ENCODE measurements at places on chromosomes 3 and 15.
A peak's percentile ranks its signal among the peaks of the same experiment; 100 is the strongest.

GRCh38 chr3:177306252-177306651 lies 109.0 kb upstream of the TBL1XR1 start:
- DNase-seq = no peak

DNA sequence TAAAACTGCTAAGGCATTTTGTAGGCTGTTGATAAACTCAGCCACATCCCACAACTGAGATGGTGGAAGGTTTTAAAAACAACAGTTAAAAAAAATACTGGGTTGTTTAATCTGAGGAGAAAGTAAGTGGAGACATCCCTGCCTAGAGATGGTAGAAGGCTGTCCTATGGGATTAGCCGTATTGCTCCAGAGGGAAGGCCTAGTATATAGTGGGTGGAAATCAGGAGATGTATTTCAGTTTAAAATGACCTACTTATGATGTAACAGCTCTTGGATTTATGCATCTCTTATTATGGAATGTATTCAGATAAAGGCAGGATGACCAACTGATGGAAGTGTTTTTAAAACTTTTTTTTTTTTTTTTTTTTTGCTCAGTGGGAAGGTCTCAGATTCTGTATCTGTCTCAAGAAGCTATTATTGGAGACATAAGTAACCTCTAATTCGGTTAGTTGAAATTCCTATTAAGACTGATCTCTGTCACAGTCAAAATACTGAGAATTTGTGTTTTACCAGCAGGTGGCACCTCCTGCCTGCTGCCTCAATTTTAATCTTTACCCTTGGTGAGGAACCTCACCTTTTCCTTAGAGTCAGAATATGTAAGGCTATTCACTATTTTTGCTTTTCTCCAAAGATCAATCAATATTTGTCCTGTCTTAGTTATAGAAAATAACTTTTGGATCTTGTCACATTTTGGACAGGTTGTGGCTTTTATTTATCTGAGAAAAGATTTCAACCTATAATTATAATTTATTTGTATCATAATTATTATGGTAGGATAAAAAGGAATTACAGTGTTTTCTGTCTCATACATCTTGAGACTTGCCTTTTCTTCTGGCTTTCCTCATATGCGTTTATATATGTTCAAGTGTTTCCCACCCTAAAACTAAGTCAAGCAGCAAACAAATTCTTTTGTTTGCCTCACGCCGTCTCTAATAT lies 63.0 kb downstream of the VPS8 start:
- DNase-seq = peak; percentile 21

- no peak for DNase-seq
These were observed 449.3 kb downstream of the TAFA4 start for GRCh38 chr3:68483041-68483440.

GRCh38 chr3:15630646-15631350 lies 29.3 kb downstream of the BTD start:
- no peak for DNase-seq

- DNase-seq = no peak
These were observed 3.1 kb upstream of the CDV3 start for GRCh38 chr3:133570139-133570936.

DNA sequence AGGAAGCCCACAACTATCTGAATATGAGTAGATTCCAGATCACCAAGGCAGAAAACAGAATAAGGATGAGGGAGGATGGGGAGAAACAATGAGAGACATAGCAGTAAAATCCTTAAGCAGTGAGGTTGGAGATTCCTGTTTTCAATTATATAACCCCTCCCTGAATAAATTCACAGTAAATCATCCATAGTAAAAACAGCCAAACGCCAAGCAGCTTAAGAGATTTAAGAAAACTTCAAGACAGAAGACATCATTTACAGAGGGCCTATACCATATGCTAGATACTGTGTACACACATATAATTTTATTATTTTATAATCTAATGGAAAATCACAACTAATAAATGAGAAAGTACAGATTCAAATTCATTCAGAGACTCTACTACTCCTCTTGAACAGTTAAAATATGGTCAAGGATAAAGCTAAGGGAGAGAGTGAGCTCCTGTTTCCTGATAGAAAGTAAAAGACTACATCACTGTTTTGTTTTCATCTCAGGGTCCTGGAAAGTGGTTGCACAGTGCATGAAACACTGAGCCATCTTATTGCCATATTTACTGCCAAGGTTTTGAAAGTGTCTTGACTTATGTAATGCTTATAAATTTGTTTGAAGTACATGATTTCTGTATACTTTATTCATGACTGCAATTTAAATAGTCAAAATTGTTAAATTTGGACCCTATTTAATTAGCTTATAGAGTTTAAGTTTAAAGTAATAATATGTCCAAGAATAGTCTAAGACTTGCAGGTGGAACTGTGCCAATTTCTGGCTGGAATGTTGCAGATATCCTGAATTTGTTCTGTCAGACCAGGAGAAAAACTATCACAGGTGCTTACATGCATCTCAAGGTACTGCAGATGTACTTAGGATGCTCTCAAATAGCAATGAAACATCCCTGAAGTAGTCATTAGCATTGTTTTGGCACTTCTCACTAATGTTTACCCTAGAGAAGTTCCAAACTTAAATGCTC lies 141.4 kb downstream of the TBL1XR1 start:
- DNase-seq = no peak

DNA sequence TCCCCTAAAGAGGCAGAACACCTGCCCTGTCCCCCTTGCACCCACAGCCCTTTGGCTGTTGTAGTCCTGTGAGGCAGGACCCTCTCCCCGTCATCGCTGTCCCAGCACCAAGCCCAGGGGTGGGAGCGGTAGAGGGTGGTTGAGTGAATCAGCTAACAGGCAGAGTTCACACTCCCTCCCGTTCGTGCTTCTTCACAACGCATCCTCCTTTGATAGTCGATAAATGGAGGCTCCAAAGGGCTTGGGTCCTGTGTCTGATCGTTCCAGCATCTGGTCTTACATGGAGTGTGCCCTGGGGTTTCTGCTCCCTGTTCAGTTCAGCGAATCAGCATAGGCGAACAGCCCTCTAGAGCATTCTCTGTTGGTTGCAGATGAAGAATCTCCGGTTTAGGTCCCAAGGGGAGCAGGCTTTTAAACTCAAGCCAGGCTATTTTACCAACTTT lies 820 bp upstream of the HMCES start:
- no peak for DNase-seq

DNA sequence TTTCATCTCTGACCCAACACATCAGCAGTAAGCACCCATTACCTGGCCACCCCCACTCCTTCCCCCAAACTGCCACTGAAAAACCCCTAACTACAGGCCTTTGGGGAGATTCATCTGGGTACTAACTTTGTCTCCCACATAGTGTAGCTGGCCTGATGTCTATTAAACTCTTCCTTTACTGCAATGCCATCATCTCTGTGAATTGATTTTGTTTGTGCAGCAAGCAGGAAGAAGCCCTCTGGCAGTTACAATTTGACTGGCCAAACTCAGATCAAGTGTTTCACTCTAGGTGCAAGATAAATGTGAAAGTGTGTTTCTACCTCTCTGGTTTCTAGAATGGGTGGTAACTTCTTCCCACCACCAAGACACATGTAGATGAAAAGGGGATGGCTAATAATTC lies 26.7 kb upstream of the OR5K4 start:
- DNase-seq = no peak

- no peak for DNase-seq
These were observed 28.9 kb downstream of the CLEC3B start for GRCh38 chr3:45055032-45055410.

GRCh38 chr3:185309795-185310194 lies 53.1 kb upstream of the MAP3K13 start:
- no peak for DNase-seq
